Activated CD4-positive, alpha-beta T cell treated with anti-CD3 and anti-CD28 coated beads, Interleukin-2, amount 10 ng/mL, durations not matched to agents 24 days and 14 days (primary cell): ENCODE measurements at places on chromosomes 3 and 15.

DNA sequence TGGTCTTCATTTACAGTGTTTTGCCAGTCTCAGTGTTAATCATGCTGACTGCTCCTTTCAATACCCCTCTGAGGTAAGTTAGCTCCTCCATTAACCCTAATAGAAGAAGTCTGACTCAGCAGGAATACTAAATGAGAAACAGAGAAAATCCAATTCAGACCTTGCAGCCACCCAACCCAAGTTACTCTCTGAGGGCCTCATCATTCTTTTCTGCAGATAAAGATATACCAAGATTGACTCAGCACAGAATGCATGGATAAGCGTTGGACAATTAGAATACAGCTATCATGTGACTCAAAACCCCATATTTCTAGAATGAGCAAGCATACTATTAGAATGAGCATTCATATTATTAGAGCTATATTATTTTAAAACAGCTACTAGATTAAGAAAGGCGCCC, 389.1 kb upstream of the SGO1 start:
- no peak for DNase-seq

DNA sequence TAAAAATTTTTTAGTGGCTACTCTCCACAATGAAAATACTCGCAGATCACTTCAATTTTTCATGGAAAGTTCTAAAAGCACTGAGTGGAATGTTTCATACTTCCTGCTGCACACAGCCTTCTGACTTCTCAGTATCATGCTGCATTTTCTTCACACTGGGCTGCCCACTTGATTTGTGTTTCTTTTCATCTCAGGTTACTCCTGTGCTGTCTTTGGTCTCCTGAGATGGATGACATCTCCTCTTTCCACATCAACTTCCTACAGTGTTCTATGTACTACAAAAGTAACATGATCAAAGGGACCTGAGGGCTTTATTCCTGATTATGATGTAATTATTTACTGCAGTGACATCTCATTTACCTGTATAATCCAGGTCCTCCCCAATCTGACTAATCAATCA, 927.7 kb downstream of the ROBO2 start:
- no peak for DNase-seq

- no peak for DNase-seq
Measured at GRCh38 chr15:80087104-80087503, 27.6 kb downstream of the ZFAND6 start.

GRCh38 chr3:49901366-49902339, 2.0 kb downstream of the MST1R start:
- peak; percentile 67 for DNase-seq

DNA sequence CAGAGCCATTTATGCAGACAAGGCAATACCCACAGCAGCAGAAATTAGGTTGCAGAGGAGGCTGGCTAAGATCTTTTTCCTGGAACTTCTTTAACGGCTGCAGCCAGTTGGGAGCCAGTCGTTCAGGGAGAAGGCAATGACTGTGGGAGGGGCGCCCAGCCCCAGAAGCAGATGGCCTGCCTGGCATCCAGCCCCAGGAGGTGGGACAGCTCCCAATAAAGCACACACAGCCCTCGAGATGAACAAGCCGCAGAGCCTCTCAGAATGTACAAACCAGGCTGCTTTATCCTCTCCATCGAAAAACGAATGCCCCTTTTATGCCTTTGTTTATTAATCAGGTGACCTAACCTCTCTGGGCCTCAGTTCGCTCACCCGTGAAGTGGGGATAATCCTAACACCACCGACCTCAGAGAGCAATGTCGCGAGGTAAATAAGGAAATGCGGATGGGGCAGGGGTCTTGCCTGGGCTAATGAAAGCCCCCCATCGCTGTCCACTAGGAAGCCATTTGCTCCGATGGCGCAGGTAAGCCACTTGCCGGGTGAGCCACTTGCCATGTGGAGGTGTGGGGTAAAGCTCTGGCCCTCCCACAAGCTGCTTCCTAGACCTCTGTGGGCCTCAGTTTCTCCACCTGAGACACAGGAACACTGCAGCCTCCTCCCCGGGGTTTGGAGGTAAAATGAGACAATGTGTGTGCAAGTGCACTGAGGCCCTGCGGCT, 35.8 kb downstream of the MGLL start:
- DNase-seq, result no peak
